ENCODE measurements at places on chromosomes 7 and 10.

DNA sequence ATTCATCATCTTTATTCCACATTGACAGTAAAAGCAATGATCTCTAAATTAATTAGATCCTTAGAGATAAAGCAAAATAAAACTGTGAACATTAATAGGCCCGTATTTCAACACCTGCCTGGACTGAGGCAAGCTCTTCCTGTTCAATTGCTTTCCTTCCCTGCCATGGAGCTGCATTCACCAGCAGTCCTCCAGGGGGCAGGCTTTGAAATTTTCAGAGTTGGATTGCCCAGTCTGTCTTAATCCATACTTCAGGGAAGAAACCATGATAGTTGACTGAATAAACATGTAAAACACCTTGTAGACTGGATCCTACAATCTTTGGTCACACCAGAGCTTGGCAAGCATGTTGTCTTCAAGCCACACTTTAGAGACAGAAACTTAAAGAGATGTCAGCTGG, 936.6 kb downstream of the NRG3 start:
- no peak for DNase-seq

GRCh38 chr10:5198386-5198785, 1.7 kb downstream of the AKR1C4 start:
- DNase-seq: no peak

DNA sequence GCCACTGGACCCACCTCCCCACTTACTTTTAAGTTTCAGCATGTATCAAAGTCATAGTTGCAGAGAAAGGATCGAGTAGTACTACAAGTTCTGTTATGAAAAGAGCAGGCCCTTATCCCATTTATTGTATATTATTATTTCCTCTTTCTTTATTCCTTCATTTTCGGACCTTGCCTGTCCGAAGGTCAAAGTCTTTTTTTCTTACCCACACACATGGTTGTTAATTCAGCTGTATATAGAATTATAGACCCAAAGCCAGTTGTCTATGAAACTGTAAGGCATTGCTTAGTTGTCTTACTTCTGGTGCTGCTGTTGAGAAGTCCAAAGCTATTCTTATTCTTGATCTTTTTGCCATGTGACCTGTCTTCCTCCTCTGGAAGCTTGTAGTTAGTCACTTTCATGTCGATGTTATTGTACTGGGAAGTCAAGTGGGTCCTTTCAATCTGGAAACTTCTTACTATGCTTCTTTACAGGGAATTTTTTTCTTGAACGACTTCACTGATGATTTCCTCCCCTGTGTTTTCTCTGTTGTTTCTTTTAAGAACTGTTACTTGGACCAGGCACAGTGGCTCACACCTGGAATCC, 8.3 kb downstream of the NUDT5 start:
- no peak for DNase-seq

GRCh38 chr10:5545426-5545777, 20.6 kb downstream of the CALML3 start:
- no peak for DNase-seq

- no peak for DNase-seq
Measured at GRCh38 chr7:151381348-151382078, 28.3 kb downstream of the WDR86 start.

GRCh38 chr10:58554316-58554715, 41.6 kb downstream of the BICC1 start:
- DNase-seq: no peak

DNA sequence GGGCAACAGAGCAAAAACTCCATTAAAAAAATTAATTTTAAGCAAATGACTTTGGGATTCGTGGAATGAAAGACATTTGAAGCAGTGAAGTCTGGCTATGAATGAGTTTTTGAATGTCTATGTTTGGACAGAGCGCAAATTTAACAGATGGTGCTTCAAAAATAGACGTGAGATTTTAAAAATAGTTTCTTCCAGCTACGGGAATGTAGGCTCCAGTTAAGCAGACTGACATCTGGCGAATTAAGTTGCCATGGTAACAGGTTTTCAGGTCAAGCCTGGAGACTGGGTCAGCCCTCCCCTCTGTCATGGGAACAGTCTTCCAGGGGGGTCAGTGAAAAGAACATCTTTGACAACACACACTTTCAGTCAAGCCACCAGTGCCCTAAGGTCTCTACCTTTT, 62.0 kb downstream of the MYOF start:
- no peak for DNase-seq

DNA sequence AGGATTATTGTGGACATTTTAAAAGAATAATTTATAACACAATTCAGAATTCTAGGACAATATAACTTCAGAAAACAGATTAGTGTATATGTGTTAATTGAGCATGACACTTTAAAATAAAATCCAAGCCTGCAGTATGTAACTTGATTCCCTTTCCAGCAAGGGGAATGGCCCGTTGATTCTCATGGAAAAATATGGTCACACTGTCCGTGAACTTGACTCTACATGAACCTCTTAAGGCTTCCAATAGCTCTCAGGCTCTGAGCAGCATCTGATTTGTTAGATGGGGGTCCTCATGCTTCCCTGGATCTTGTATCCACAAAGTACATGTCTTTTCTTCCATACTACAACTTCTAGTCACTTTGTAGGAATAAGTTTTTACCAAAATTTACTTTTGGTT, 85.5 kb upstream of the AKR1E2 start:
- DNase-seq: no peak

GRCh38 chr10:63822496-63822895, 301.3 kb downstream of the REEP3 start:
- DNase-seq: no peak

- DNase-seq: no peak
Measured at GRCh38 chr10:37289833-37290464, 164.6 kb downstream of the ANKRD30A start.

DNA sequence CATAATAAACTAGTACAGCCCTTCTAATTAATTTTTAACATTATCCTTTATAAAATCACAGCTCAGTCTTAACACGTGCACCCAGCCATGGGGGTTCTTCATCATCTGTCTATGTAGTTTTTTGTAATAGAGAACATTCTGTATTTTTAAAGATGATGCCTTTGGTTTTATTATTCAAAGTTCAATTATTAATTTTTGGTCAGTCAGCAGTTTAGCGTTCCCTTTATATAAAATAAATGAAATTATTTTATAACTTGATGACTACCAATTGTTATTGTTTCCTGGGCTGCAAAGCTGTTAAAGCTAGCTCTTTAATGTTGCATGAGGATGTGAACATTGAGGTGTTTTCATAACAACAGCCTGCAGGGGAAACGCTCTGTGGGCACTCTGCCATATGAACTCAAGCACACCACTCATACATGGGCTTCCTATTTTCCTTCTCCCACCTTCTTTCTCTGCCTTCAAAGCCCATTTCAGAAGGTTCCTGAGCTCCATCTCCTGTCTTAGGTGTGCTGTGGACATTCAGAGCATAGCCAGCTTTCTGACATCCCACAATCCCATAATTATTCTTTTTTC, 172.0 kb upstream of the YAE1 start:
- no peak for DNase-seq

DNA sequence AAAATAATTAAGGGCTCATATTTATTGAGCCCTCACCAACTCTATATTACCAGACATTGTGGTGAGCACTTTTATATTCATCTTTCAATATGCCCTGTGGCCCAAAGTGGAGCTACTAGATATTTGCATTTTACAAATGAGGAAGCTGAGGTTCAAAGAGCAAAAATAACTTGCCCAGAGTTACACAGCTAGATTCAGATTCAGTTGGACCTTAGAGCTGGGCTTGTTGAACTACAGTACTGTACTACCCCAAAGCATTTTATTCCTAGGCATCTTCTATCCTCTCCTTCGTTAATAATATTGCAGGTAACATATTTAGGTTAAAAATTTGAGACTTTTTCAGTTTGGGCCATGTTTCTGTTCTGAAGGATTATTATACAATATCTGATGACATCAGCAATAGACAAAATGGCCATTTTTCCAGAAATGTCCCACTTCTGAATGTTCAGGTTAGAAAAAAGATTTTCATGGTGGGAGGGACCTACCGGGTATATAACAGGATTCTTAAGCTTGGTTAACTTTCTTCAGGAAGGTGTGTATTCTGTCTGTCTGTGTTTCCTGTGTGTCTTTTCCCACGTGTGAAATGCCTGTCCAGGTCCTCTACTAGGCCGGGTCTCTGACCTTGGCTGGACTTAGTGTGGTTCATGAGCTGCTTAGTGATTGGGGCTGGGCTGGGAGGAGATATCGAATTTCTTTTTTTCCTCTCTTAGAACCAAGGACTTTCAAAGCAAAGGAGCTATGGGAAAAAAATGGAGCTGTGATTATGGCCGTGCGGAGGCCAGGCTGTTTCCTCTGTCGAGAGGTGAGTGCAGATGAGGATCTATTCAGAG, 13.6 kb downstream of the PRXL2A start:
- no peak for DNase-seq

GRCh38 chr7:16479591-16479990, 14.1 kb upstream of the SOSTDC1 start:
- DNase-seq: no peak

DNA sequence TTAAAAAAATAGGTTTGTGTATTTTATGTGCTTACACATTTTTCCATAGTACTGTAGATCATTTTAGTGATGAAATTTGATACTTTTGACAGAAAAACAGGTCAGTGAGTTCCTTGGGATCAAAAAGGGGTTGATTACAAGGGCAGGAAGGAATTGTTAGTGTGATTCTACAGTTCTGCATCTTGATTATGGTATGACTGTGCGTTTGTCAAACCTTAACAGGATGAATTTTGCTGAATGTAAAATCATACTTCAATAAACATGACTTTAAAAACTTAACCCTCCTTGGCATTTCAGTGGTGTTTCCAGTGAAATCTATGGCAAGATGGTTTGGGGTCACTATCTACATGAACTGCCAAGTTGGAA, 35.6 kb upstream of the TOMM7 start:
- DNase-seq: no peak

DNA sequence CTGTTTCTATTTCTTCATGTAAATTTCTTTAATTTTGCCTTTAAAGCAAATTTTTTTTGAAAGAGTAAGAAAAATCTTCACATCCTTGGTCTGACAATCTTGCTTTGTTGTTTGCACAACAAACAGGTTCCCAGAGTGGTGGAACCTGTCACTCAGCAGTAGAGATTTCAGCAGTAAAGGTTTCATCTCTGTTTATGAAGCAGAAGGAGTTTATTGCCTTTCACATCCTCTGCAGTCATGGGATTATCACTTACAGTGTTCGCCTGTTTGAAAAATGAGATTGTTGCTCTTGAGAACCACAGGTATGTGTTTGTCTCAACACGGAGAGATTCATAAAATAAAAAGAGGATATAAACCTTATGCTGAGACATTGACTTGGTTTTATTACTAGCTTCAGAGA, 342.6 kb downstream of the IPMK start:
- DNase-seq: no peak

GRCh38 chr7:67753891-67754290, 757.3 kb downstream of the TYW1 start:
- DNase-seq: no peak

GRCh38 chr10:98646998-98647917, 200.5 kb upstream of the HPS1 start:
- DNase-seq: no peak

DNA sequence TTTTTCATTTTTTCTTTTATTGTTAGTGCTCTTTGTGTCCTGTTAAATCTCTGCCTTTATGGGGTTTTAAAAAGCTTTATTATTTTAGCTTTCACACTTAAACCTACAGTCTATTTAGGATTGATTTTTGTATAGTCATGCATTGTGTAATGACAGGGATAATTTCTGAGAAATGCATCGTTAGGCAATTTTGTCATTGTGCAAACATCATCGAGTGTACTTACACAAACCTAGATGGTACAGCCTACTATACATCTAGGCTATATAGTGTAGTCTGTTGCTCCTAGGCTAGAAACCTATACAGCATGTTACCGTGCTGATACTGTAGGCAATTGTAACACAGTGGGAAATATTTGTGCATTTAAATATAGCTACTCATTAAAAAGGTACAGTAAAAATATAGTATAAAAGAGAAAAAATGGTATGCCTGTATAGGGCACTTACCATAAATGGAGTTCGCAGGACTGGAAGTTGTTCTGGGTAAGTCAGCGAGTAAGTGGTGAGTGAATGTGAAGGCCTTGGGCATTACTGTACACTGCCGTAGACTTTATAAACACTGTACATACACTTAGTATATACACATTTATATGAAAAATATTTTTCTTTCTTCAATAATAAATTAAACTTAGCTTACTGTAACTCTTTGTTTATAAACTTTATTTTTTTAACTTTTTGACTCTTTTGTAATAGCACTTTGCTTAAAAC, 16.0 kb downstream of the UBE2D1 start:
- no peak for DNase-seq

- no peak for DNase-seq
Measured at GRCh38 chr7:55172161-55172560, 153.3 kb downstream of the EGFR start.

DNA sequence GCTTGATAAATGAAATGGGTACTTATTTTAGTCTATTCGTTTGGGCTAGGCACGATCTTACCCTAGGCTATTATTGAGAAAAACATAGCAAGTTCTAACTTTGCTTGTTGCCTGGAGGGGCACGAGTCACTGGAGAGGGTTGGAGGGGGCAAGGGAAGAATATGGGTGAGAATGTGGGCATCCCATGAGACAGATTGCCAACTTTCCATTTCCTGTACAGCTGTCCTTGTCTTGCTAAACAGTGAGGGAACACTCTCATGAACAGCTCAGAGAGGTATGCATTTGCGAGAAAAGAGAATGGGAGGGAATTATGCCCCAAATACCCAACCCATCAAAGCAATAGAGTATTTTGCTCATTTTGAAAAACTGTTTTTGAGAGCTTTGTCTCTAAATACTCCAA, 9.2 kb downstream of the CDHR3 start:
- DNase-seq: no peak

- no peak for DNase-seq
Measured at GRCh38 chr7:145434811-145435210, 599.0 kb upstream of the TPK1 start.

GRCh38 chr10:48579251-48579960, 25.5 kb downstream of the ARHGAP22 start:
- no peak for DNase-seq

GRCh38 chr10:103590744-103591291, 97.3 kb downstream of the NEURL1 start:
- DNase-seq: no peak

DNA sequence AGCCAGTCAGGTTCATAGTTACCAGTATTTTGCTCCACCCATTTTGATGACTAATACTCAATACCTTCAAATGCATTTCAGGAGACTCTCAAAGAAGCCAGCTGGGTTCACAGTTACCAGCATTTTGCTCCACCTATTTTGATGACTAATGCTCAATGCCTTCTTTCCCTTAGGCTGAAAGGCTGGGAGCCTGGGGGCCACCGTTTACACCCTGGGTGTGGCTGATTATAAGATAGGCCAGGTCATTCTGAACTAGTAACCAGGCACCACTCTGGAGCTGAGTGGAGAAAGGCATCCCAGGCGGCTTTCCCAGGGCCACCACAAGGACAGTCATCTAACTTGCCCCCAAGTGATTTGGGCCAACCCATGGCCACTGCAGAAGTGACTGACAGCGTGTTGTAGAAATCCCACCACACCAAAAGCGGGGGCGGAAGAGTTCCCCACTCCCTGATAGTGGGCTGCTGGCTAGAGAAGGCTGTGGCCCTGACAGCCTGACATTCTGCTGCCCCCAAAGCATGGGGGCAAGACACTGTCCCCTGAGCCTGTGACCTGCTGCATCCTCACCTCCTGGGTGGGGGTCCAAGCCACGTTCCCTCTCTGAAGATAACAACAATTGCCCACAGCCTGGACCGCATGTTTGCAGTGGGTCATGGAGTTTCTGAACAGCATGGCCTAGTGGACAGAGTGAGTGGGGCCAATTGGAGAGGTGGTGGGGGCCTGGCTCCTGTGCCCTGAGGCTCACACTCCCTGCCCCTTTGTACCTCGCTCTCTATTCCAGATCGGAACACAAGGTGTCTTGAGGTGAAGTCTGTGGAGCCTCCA, 23.0 kb upstream of the ZNF488 start:
- no peak for DNase-seq

Data from stimulated activated CD8-positive, alpha-beta memory T cell treated with anti-CD3 and anti-CD28 coated beads, Interleukin-15, amount 100 ng/mL, for 24 hours (primary cell).